Stimulated activated naive CD4-positive, alpha-beta T cell treated with Interleukin-2 at 50 U/mL for 16 hours (primary cell): ENCODE measurements at places on chromosomes 6 and 20.

DNA sequence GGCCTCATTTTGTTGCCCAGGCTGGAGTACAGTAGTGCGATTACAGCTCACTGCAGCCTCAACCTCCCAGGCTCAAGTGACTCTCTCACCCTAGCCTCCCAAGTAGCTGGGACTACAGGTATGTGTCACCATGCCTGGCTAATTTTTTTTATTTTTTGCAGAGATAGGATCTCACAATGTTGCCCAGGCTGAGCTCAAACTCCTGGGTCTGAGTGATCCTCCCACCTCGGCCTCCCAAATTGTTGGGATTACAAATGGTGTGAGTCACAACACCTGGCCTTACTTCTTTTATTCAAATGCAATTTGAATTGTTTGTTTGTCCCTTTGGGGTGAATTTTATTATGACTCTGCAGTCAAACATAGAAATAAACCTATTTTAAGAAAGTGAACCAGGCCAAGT is 131.7 kb upstream of the SLC22A16 start:
- DNase-seq: no peak

DNA sequence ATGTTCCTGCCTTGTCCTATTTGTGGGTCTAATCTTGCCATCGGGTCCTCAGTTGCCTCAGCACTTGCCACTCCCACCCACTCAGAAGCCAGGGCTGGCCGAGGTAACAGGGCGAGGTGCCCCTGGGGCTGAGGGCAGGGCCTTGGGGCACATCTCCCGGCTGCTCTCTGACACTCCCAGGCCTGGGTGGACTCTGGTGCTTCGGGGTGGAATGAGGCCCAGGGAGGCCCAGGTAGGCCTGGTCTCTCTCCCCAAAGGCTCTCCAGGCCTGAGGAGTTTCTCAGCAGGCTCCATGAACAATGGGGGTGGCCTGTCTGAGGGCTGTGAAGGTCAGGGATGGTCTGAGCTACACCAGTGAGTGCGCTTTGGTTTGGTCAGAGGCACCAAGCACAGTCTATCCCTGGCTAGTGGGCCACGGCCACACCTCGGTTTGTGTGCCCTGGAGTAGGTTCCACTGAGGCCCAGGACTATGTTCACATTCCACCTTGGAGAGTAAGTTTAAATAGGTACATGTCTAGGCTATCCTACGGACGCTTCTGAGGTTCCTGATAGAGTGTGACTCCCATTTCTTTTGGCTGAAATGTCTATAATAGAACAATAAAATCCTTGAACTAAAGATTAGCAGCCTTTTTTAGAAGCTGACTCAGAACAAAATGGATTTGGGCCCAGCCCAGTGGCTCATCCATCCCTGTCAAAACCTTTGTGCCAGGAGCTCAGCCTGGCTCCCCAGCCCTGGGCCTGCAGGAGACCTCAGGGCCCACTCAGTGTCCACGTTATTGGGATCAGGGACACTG is 78.8 kb downstream of the SLC24A3 start:
- DNase-seq: no peak

GRCh38 chr6:109453594-109454495 is 1.7 kb downstream of the MICAL1 start:
- DNase-seq: no peak

- no peak for DNase-seq
These were observed 98.7 kb downstream of the SLC16A10 start for GRCh38 chr6:111185954-111186353.

DNA sequence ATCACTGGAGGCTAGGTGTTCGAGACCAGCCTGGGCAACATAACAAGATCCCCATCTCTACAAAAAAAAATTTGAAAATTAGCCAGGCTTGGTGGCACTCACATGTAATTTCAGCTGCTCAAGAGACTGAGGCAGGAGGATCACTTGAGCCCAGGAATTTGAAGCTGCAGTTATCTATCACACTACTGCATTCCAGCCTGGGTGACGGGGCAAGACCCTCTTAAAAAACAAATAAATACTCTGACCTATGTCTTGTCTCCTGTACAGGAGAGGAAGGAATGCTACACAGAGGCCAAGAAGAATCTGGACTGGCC is 25.8 kb downstream of the COX4I2 start:
- no peak for DNase-seq

- no peak for DNase-seq
These were observed 258.6 kb downstream of the FNDC1 start for GRCh38 chr6:159427771-159428170.

- DNase-seq: no peak
These were observed 9.2 kb downstream of the ENTPD6 start for GRCh38 chr20:25204550-25205276.

DNA sequence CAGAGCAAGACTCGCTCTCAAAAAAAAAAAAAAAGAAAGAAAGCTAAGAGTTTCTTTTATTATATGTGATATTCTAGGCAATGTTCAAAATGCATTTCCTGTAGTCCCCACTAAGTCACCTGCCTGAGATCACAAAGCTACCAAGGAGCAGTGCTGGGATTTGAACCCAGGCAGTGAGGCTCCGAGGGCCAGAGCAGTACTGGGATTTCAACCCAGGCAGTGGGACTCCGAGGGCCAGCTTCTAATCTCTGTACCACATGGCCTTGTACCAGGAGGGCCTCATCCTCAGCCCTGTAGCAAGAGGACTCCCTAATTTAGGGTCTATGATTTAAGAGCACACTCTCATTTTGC is 39.7 kb downstream of the ZMYND8 start:
- DNase-seq: no peak

DNA sequence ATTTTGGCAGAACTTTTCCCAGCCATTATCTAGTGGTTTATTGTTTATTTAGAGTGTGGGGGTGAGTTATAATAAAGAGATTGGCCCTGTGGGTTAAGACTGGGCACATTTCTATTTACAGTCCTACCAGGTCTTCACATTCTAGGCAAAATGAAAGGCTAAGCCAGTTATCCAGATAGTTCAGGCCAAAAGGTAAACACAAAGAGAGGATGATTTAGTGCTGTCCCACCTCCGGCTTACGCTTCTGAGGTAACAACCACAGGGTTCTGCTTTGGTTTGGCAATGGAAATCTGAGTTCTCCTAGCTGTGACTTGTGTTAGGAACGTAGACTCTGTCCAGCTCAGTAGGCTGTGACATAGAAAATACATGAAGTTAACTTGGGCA is 50.3 kb upstream of the PTPRK start:
- DNase-seq: no peak

DNA sequence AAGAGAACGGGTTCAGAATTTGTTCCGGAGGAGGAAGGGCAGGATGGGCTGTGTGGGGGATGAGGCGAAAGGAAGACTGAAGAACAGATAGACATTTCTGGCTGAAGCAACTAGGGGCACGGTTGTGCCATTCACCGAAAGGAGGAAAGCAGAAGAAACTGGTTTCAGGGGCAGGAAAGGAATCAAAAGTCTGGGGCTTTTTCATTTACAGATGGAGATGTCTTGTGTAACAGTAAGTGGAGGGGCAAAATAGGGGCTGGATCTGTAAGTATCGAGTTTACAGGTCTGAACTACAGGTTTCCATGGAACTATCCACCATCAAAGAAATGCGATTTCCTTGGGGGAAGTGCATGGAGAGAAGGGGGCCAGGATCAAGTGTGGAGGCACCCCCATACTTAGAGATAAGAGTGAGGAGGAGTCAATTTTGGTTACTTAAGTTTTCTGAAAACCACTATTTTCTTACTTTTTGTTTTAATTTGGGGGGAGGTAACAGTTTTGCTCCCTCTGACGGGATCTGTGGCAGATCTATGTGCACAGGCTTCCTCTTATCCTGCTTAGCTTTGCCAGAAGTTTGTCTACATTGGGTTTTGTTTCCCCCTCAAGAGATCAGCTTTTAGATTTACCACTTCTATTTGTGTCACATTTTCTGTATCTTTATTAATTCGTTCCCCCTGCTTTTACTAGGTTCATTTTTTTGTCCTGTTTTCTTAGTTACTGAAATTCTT is 120.1 kb downstream of the SLC23A2 start:
- no peak for DNase-seq

DNA sequence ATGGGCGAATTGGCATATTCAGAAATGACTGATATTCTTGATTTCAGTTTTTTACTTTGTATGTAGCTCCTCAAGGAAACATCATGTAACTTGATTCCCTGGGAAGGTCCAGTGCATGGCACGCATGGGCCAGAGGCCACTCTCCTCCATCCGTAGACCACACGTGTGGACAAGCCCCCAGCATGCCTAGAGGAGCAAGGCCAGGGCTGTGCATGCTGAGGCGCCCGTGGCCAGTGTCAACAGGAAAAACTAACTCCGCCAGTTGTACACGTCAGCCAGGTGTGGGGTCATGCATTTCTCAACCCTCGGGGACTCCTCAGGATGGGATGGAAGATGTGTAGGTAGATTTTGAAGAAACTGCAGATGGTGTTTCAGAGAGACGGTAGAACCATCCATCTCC is 37.8 kb upstream of the CD93 start:
- no peak for DNase-seq

GRCh38 chr6:149130090-149130489 is 187.4 kb upstream of the TAB2 start:
- no peak for DNase-seq

GRCh38 chr6:128238225-128238624 is 282.2 kb downstream of the PTPRK start:
- DNase-seq: no peak

GRCh38 chr6:167113047-167113754 is 9.7 kb upstream of the CCR6 start:
- no peak for DNase-seq

DNA sequence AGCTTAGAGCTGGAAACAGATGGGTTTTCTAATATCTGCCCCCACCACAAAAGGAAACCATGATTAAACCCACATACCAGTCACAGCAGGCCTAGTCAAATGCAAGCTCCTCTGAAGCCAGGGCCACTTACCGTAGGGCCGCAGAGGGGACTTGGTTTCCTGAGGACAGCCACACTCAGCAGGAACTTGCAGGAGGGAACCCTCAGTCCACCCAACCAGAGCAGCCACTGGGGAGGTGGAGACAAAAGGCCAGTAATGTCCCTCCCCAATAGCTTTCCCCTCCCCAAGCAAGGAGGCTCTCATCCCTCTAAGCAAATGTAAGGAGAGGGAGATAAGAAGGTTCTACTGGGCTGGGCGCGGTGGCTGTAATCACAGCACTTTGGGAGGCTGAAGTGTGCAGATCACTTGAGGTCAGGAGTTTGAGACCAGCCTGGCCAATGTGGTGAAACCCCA is 384.4 kb upstream of the JARID2 start:
- no peak for DNase-seq

DNA sequence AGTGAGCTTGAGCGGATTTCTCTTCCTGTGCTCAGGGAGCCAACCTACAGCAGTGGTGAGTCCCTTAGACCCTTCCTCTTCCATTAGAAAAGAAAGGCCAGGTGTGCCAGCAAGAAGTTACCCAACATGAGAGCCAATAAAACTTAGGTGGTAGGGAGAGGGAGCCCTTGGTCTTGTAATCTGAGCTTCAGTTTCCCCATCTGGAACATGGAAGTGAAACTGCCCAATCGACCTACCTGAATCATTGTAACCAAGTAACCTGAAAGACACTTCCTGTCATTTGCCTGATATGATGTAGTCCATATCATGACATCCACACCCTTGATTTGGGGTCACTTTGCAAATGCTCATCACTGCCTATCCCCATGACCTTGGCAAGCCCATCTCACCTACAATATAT is 66.4 kb downstream of the MDGA1 start:
- no peak for DNase-seq

DNA sequence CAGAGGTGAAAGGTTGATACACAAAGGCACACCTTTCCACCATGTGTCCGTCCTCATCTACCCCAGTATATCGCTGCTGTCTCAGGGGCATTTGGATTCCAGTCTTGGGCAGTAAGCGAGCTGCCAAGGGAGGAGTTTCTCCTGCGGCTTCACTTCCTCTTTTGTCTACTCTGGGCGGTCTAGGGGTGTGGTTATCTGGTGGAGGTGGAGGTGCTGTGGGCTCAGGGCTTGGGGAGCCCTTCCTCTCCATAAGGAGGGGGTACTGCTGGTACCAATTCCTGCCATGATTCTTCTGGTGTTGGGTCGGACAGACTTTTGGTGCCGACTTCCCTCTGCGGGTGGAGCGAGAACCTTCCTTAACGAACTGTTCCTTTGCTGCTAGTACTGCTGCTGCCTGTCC is 31.9 kb upstream of the FABP7 start:
- no peak for DNase-seq

GRCh38 chr20:35344354-35344837 is 52.2 kb upstream of the FAM83C start:
- DNase-seq: no peak

DNA sequence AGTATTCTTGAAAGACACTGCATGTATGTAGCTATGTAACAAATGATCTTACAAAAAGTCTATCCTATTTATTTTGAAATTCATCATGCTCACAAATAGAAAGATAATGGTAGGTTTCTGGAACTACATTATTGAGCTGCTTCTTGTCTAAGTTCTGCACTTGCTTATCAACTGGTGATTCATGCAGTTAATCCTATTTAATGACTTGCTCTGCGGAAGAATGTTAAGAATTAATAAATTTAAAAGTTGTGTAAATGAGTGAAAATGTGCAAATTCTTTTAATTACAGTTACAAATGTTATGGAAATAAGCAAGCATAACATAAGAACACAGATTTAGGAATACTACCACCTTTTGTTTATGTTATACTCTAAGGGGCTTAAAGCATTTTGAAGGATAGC is 67.1 kb upstream of the MCM9 start:
- no peak for DNase-seq

DNA sequence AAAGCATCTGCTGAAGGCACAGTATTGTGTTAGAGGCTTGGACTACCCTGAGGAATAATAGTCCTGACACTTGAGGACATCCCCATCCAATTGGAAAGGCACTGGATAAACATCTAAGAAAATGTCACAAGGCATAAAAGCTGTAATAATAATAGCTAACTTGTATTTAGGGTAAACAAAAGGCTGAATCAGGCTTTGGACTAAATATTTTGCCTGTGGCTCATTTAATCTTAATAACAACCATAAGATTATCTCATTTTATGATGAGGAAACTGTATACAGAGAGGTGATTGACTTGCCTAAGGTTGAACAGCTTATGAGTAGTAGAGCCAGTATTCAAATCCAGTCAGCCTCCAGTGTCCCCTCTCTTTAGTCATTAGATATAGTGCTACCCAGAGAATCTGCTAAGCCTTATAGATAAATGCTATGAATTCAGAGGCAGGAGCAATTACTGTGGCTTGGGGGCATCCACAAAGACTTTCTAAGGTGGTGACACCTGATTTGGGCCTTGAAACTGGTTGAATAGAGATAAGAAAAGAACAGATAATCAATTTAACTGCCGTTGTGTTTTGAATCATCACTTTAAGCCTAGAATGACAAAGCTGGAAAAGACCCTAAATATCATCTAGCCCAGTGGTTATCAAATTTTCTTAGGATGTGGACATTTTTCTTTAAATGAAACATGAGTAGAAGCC is 7.5 kb upstream of the ZSWIM1 start:
- no peak for DNase-seq

DNA sequence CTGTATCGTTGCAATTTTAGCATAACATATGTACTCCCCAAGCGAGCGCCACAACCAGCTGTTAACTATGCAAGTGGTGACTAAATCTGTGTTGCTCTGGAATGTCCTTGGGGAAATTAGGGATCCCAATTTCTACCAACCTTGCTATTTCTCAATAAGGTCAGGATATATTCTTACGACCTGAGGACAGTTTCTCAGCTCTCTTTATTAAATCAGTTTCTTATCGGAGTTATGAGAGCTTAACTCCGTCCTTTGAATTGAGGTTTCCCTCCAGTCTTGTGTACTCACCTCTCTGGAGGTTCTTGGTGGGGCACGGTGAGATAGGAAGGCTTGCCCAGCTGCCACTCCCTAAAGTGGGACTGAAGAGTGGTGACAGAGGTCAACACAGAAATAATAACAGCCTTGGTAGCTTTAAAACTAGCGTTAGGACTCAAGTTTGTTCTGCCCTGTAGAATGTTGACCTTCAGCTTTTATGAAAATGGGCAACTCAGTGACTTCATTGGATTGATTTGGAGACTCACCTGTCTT is 694 bp downstream of the MRPS18B start:
- no peak for DNase-seq
